ENCODE measurements at places on chromosomes 2 and 18.
A peak's percentile ranks its signal among the peaks of the same experiment; 100 is the strongest.

GRCh38 chr2:6792883-6793282, 72.8 kb downstream of the CMPK2 start:
- DNase-seq: no peak

DNA sequence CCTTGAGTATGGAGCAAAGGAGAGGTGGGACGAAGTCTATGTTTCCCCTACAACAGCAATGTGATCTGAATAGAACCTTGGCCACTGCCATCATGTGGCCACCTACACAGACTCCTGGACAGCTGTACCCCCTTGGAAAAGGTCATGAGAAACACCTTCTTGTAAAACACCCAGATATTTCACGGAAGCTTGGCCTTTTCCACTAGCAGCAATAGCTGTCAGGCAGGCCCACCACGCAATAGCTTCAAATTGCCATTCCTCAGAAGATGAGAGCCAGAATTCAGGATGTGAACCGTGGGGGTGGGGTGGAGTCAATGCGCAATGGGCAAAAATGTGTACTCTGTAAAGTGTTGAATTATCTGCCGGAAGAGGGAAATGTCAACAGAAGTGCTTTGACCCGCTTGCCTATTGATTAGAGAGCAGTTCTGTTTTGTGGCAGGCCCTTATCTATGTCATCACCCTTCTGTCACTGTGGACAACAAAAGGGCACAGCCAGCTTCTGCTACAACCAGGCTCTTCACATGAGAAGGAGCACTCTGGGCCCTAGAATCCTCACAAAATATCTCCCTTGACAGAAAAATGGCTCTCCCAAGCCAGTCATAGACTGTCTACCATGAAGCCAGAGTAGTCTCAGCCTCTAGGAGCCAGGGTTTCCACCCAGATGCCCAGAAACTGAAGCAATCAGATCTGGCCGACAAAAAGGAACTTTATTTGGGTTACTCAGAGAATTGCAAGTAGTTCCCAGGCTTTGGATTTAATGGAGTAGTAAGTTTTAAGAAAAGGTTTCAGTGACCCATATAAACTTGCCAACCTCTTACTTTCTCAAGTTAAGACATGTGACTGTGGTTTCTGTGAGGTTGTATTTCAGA, 9.5 kb downstream of the INPP1 start:
- DNase-seq: no peak

- DNase-seq: no peak
Observed at GRCh38 chr2:236545248-236545658, 24.4 kb upstream of the ACKR3 start.

DNA sequence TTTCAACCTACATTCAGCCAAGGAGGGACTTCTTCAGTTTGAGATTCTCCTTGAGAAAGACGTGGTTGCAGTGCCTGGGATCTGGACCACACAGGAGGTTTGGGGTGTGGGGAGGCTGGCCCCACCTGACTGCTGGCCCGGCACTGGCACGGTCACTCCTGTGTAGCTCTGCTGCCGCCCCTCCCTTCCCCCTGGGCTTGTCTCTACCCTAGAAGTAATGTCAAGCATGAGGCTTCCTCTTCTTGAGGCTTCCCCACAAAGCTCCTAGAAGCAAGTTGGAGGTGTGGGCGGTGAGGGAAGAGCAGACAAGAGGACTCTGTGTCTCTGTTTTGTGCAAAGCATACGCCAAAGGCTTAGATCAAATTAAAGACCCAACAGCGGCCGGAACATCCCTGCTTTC, 8.7 kb downstream of the KLHL29 start:
- no peak for DNase-seq

GRCh38 chr18:52000435-52000834, 339.6 kb upstream of the DCC start:
- DNase-seq: no peak

GRCh38 chr18:63859781-63860475, 27.6 kb upstream of the SERPINB2 start:
- no peak for DNase-seq

DNA sequence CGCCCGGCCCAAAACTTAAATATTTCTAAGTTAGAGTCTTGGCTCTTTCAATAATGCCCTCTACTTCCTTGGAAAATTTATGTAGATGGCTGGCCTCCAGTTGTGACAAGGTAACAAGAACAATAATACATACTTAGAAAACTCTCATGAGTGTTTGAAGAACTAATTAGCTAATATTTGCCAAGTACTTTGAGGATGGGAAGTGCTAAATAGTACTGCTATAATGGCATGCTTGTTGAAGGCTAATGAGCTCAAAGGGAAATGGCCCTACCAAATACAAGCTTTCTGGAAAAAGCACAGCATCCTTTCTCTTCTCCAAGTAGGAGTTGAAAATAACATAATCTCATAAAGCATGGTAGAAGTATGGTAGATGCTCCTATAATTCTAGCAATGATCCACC, 1022.2 kb upstream of the PIK3C3 start:
- DNase-seq: no peak

DNA sequence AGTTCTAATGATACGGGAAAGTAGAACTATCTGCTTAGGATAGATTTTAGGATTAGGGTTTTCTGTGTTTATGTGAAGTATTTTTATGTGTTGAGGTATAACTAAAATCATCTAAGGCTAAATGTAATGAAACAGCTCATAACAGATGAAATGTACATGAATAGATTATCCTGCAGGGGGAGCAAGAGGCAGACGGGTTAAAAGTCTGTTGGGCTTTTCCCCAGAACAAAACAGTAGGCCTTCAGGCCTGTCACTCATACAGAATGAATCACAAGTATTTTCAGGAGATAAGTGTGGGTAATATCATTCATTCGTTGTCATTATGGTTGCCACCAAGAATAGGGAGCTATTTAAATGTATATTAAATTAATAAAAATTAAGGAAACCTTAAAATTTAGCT, 107.9 kb upstream of the IL1R2 start:
- DNase-seq: peak; percentile 13

DNA sequence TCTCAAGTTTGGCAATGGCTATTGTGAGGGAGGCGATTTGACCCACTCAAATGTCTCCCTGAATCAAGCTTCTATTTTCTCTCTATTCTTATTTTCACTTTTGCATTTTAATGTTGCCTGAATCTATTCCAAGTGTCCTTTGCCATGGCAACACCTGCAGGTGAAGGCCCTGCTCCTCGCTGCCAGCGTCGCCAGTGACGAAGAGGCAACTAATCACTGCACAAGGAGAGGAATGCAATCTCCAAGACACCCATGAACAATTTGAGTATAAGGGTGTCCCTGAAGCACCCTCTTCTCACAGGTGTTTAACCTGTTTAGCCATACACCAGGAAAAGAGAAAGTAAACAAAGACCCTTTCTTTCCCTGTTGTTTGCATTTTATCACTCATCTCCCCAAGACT, 165.6 kb upstream of the VRK2 start:
- no peak for DNase-seq

- DNase-seq: no peak
Observed at GRCh38 chr2:135904341-135904989, 28.2 kb upstream of the MCM6 start.

DNA sequence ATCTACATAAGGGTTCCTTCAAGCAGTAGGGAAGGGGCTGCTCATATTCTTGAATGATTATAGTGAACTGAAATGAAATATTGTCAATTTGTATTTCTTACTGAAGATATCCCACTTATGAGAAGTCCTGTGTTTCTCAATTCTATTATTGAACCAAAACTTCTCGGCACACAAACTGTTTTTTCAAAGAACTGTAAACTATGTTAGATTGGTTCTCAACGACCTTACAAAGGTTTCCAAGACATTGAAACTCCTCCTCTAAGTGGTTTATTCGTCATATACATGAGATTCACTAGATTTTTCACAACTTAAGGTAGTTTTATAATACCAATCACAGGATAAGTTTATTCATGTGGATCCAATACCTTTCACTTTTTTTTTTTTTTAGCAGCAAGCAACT, 1.4 kb downstream of the CCL20 start:
- no peak for DNase-seq

GRCh38 chr2:191202881-191203397, 42.3 kb upstream of the MYO1B start:
- DNase-seq: no peak

DNA sequence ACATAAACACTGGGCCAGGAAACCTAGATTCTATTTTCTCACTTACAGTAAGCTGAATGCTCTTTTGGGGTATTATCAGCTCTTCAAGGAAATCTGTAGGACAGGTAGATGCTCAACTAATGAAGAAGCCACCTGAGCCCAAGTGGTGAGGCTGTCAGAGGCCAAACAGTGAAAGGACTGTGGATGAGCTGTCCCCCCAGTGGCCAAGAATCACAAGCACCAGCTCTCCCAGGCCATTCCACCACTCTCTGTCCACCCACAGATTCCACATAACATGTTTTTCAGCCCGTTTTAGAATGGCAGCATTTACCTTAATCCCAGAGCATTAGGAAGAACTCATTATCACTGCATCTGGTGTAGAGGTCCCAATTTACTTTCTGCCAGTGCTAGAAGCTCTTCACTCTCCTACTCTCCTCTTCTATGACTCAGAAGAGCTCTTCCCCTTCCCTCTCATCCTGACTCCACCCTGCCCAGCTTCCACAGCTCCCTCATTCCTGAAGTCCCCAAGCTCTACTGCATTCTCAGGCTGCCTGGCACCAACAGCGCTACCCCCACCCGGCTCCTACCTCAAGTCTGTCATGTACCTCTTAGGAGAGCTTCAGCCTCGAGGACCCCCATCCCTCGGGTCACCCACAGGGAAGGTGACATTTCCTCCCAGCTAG, 43.8 kb upstream of the GORASP2 start:
- no peak for DNase-seq

DNA sequence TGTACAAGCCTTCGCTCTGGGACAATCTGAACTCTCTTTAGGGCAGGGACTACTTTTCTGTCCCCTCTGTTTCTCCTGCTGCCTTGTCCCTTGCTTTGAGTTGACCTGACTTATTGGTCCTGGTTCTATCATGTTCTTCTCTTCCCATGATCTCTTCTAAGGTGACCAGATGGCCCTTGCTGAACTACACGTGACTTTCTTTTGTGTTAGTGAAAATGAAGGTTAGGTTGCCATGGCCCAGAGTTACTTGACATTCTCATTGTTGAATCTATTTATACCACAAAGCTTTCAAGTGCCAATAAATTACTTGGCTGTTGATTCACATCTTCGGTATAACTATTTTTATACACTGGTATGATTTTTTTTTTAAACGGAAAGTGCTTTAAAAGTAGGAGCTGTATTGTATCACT, 24.4 kb downstream of the MRPL33 start:
- no peak for DNase-seq

GRCh38 chr2:126717928-126718327, 62.0 kb downstream of the GYPC start:
- no peak for DNase-seq

DNA sequence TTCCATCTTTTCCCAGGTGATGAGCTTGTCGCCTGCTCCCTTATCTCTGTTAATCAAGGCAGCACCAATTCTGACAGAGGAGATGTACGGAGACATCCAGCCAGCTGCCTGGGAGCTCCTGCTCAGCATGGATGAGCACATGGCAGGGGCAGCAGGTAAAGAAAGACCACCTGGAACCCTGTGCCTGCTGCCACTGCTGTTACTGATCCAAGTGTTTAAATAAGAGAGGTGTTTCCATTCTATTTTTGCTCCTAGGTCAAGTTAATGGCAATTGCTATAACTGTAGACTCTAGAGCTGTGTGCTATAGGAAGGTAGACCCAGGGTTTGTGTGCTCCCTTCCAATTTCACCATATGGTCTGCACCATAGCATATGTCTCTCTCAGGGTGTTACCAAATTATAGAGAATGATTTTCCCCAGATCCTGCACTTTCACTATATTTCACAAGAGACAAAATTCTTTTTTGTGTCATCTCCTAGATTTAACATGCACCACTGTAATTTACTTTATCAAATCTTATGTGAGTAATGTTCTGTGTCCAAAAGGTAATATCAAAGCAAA, 88.6 kb upstream of the RPE start:
- no peak for DNase-seq

- DNase-seq: no peak
Observed at GRCh38 chr2:153405196-153405595, 73.4 kb downstream of the RPRM start.

- no peak for DNase-seq
Observed at GRCh38 chr2:31372097-31372496, 42.4 kb downstream of the XDH start.

DNA sequence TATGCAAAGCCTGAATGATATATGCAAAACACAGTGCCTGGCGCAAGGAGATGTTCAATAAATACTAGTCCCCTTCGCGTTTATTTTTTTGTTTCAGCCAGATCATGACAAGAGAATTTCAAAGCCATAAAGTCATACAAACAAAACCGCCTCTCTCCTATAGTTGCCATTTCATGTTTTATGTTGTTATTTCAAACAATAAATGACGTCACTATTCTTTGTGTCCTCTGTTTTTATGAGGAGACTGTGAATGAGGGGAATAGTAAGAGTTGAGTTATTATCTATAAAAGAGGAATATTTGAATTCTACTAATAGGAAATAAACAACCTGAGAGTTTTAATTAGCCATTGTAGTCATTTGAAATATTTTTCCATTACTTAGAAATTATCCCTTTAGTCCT, 464.5 kb downstream of the THSD7B start:
- no peak for DNase-seq

DNA sequence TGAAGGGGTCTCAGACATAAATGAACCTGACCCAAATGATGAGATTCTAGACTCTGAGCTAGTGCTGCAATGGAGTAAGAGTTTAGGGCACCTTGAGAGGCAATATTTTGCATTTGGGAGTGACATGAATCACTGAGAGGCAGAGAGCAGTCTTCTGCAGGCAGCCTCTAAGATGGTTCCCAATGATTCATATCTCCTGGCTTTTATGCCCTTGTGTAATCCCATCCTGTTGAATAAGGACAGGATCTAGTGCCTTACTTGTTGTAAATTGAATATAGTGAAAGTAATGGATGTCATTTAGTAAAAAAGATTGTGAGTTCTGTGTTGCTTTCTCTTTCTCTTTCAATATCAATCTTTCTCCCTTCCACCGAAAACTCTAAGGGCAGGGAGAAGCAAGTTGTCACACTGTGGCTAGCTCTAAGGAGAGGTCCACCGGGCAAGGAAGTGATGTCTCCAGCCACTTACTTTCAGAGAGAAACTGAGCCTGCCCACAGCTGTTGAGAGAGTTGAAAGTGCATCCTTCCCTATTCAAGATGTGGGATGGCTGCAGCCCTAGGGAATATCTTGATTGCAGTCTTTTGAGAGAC, 144.7 kb downstream of the TRIB2 start:
- DNase-seq: no peak

DNA sequence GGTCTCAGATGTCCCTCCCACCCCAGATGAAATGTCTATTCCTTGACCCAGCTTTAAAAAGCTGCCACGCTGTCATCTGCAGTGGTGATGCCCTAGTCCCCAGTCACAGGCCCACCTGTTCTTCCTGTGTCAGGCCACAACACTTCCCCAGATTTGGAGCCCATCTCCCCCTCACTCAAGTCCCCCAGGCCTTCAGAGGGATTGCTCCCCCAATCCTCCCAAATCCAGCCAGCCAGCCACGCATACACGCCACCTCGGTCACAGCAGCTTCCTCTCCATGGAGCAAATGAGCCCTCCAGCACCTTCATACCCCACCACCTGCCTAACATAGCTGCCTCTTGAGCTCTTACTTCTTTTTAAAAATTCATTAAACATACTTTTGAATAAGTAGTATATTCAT, 7.8 kb downstream of the ASTL start:
- no peak for DNase-seq
